ENCODE measurements at places on chromosomes 2 and 18.

DNA sequence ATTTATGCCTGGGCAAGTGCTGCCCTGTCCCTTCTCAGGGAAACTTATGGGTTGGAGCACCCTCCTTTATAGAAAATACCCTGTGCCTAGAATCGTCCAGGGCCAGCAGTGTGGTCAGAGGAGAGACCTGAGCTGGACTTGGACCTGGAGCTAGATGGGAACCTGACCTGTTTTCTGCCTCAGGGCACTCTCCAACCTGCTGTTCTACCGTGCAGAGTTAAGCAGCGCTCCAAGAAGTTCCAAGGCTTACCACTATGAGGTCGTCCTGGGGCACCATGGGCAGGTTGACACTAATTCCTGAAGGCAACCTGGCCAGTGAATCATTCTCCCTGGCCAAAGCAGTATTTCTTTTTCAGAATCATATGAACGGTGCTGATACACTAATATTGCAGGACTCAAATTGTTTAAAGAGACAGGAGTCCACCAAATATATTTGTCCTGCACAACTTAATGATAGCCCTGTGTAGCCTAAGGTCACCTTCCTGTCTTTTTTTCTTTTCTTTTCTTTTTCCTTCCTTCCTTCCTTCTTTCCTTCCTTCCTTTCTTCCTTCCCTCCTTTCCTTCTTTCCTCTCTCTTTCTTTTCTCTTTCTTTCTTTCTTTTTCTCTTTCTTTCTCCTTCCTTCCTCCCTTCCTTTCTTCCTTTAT, 455.4 kb upstream of the HNMT start:
- no peak overlapping the region for H3K4me3 ChIP-seq
- no peak for DNase-seq
- H3K27me3 ChIP-seq = peaks cover 6% of the 10 kb centered on the region
- H3K27ac ChIP-seq = no peak overlapping the region

DNA sequence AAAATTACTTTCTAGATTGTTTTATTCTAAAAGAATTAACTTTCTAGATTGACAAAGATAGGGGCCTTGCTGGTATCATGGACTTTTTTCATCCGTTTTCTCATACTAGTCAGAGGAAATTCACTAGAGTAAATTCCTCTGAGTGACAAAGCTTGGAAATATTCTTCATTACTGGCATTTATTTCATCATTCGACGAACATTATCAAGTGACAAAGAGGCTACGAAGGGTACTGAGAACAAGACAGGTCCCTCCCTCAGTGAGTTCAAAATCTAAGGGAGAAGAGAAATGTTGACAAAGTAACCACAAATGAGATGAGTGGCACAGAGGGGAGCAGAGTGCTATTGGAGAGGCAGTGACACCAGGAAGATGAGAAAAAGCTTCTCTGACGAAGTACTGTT, 4.3 kb downstream of the EPG5 start:
- no peaks in the 10 kb centered on the region for H3K36me3 ChIP-seq
- no peaks in the 10 kb centered on the region for H3K4me1 ChIP-seq
- H3K27ac ChIP-seq = no peak overlapping the region
- no peaks in the 10 kb centered on the region for H3K27me3 ChIP-seq
- no peak for DNase-seq

DNA sequence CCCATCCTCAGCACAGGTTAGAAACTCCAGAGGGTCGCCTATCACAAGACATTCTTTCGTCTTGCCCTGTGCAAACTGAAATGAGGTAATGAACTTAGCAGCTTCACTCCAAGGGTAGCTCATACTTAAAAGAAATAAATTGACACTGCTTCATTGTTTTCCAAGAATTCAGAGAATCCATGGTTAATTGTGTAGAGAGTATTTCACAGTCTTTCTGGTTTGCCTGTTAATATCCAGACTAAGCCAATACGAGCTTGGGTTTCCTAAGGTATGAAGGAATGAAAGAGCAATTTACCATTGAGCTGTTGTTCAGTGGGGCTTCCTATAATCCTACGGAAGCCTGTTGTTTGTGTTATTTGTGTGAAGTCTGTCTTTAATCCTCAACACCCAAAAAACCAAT, 58.7 kb downstream of the FAM124B start:
- H3K36me3 ChIP-seq = no peaks in the 10 kb centered on the region
- H3K4me1 ChIP-seq = peaks cover 32% of the 10 kb centered on the region
- peak; percentile 37 for DNase-seq
- no peak overlapping the region for H3K4me3 ChIP-seq
- peak overlapping the region; percentile 69 for H3K27ac ChIP-seq

DNA sequence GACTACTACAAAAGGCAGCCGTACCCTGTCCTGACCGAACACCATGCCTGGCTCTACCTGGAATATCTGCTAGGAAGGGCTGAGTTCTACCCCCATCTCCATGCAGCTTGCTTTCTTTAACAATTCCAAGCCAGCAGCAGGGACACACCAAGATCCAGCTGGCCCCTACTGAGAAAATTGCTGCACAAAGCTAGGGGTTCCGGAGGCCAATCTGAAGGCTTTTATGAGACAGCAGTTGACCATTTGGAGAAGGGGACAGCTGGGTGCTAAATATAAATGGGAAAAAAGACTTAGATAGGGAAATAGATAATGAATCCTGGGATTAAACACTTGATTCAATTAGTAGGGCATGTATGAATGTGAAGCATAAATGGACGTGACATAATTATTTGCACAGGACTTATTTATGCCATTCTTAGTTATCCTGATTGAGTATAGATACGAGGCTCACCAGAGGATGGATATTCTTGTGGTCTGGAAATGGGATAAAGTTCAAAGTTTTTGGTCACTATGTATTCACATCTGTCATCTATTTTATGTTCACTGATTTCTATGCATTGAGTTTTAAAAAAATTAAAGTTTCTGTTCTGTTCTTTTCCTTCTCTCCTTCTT, 204.0 kb downstream of the ZNF521 start:
- DNase-seq = peak; percentile 29
- no peaks in the 10 kb centered on the region for H3K27me3 ChIP-seq
- H3K4me1 ChIP-seq = peaks cover 9% of the 10 kb centered on the region
- no peaks in the 10 kb centered on the region for H3K36me3 ChIP-seq
- H3K27ac ChIP-seq = no peak overlapping the region

DNA sequence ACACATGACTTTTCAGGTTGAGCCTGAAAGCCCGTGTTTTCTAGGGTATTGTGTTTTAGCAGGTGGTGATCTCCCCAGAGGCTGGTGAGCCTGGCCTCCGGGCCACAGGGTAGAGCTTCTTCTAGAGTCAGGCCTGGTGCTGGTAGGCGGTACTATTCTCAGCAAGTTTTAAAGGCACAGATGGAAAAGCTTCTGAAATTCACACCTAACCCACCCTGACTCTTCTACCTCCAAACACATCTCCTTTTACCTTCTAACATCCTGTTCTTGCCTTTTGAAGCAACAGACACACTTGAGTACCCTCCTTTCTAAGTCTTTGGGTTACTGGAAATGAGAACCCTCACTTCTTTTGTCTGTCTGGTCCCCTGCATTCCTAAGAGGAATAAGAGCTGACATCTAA, 191.1 kb downstream of the SETBP1 start:
- no peak overlapping the region for H3K4me3 ChIP-seq
- DNase-seq = no peak
- no peaks in the 10 kb centered on the region for H3K4me1 ChIP-seq
- H3K27me3 ChIP-seq = no peaks in the 10 kb centered on the region

DNA sequence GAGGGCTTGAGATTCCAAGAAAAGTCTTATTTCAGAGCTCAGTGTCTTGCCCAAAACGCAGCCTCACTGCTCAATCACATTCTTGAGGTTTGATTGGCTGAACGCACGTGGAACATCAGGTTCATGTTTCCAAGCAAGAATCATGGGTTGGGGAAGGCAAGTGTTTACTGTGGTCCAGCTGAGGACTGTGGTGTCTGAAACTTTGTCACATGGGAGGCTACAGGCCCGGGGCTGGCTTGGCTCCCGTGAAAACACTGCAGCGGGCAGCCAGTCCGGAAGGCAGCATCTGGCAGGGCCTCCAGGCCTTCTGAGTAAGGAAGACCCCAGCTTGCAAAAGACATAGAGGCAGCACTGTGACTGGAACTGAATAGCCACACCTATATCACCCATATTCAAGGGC, 84.7 kb downstream of the POLR1A start:
- no peak overlapping the region for H3K4me3 ChIP-seq
- H3K36me3 ChIP-seq = peaks cover 22% of the 10 kb centered on the region
- H3K27me3 ChIP-seq = no peaks in the 10 kb centered on the region
- no peak overlapping the region for H3K27ac ChIP-seq
- peaks cover 5% of the 10 kb centered on the region for H3K4me1 ChIP-seq

GRCh38 chr2:144325086-144325485, 194.8 kb downstream of the ZEB2 start:
- no peaks in the 10 kb centered on the region for H3K4me1 ChIP-seq
- no peaks in the 10 kb centered on the region for H3K36me3 ChIP-seq
- H3K27me3 ChIP-seq = no peaks in the 10 kb centered on the region
- H3K4me3 ChIP-seq = no peak overlapping the region
- no peak overlapping the region for H3K27ac ChIP-seq

DNA sequence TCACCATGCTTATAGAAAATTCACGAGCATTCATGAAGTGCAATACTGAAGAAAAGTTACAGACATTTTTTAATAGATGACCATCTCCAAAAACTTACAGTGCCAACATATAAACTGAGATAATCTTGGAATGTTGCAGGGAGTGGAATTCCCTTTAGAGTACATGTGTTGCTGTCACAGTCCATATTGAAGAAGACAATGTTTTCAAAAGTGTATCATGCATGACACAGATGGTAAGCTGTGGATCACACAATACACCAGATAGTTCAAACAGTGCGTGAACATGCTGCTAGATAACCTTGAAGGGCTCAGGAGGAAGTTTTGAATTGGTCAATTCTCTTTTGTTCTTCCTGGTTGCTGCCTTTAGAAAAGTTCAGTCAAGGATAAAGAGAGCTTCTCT, 1644.3 kb upstream of the NXPH2 start:
- no peak overlapping the region for H3K4me3 ChIP-seq
- H3K27me3 ChIP-seq = no peaks in the 10 kb centered on the region
- no peaks in the 10 kb centered on the region for H3K4me1 ChIP-seq
- no peak for DNase-seq
- no peaks in the 10 kb centered on the region for H3K36me3 ChIP-seq

DNA sequence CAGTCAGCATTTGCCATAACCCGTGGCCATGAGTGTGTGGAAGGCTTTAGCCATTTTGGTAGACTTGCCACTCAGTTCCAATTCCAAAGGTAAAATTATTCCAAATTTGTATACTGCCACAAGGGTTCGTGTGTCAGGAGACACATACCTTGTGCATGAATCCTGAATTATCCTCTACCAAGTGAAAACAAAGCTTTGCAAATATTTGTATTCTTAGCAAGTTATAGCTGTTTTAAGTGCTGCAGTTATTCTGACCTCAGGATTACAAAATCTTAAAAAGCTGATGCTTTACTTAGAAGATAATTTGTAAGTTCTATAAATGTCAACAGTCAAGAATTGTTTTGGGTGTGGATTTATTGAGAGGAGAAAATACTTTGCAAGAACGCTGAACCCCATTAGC, 100.6 kb downstream of the ANTXR1 start:
- no peaks in the 10 kb centered on the region for H3K4me1 ChIP-seq
- no peak overlapping the region for H3K27ac ChIP-seq

- no peaks in the 10 kb centered on the region for H3K4me1 ChIP-seq
- no peak overlapping the region for H3K27ac ChIP-seq
- H3K27me3 ChIP-seq = no peaks in the 10 kb centered on the region
Observed at GRCh38 chr2:232908695-232909094, 38.6 kb downstream of the SNORC start.

DNA sequence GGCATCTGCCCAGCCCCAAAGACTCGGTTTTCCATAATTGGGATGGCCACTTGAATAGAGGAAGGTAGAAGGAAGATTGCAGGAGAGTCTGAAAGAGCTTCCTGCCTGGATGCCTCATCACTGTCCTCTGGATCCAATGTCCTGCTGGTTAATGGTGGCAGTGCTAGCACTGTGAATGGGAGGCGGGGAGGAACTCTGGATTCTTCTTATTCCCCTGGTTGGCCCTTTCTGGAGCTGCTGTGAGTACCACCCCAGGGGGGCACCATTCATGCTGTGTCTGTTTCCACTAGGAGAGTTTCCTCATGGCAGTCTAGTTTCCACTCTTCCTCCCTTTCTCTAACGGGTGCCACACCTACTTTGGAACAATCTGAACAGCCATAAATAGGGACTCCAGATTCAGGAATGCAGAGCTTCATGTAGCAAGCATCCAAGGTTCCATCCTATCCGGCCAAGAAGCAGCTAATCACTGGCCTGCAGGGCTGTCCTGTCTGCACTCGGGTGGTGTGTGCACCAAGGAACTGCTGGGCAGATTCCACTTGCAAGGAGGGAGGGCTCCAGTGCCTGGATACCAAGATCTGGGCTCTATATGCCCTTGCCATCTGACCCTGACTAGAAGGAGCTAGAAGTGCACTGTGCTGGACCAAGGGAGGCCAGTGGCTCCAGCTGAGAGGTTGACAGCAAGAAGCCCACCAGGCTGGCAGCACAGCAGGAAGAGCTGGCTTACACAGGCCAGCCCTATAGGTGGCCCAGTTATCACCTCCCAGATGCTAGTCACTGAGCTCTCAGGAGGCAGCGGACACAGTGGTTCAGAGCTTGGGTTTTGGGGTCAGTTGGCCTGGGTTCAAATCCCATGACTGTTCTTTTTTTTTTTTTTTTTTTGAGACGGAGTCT, 4.6 kb upstream of the ATOH8 start:
- no peak overlapping the region for H3K27ac ChIP-seq
- H3K4me3 ChIP-seq = no peak overlapping the region
- no peaks in the 10 kb centered on the region for H3K36me3 ChIP-seq
- DNase-seq = no peak
- peaks cover 40% of the 10 kb centered on the region for H3K4me1 ChIP-seq

DNA sequence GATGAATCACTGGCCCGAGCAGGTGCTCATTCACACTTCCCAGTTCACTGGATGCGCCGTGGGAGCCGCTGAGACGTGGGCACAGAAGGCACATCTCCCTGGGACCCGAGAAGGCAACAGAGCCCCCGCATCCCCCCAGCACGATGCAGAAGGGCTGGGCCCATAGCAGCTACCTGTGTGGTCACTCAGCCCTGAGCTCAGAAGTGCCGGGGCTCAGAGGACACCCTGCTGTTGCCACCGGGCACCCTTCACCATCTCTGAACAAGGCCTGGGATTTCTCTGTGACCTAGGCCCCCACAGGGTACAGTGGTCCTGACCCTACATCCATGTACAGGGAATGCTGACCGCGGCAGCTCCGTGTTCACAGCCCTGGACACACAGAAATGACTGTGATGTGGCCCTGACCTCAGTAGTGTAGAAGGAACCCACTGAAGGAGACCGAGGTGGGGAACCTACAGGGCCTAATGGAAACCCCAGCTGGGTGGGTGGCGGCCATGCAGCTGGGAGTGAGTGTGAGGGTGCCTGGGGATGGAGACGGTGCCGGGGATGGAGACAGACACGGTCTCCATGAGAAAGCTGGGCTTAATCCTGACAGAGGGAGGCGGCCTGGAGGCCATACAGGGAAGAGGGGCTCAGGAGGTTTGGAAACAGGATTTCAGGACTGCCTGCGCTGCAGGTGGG, 111.9 kb upstream of the OTOS start:
- no peak overlapping the region for H3K4me3 ChIP-seq
- H3K27ac ChIP-seq = no peak overlapping the region
- no peak for DNase-seq
- H3K4me1 ChIP-seq = peaks cover 48% of the 10 kb centered on the region
- H3K36me3 ChIP-seq = no peaks in the 10 kb centered on the region

All from SJCRH30 (cell line).